ENCODE measurements at places on chromosomes 11 and 22. TPM values are rescaled to one million over a fixed set of nuclear protein-coding genes. Genes with fewer than 3 reads are reported as not detected.

- no peak for DNase-seq
These were observed 260.0 kb upstream of the POU2AF2 start for GRCh38 chr11:110985547-110985946.

DNA sequence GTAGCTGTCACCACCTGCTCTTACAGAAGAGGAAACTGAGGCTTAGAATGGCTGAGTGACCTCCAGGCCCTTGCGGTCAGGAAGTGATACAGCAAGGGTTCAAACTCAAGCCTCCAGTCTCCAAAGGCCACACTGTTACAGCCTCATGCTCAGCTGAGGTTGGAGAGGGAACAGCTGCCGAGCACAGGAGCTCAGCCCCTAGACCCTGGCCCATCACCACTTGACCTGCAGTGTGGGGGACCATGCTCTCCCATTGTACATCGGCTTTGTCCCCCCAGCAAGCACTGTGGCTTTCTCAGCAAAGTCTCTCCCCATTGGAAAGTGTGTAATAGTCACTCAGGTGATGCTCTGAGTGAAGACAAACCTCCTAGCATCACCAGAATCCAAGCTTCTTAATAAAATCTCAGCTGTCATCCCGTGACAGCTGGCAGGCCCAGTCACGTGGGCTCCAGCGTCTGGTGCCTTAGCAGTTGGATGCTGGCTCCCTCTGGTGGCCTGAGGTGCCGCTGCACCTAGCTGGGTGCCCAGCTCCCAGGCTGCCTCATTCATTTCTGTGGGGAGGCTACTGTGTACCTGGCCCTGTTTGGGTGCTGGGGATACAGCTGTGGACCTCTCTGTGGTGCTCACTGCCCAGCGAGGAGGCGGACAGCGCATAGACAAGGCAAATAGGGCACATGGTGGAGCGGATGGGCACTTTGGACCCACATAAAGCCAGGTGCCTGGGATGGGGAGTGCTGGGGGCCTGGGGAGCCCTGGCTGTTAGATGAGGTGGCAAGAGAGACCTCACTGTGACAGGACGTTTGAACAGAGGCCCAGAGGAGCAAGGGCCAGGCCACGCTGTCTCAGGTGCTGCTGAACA lies 19.1 kb upstream of the MYRF start:
- DNase-seq, result peak; percentile 80

DNA sequence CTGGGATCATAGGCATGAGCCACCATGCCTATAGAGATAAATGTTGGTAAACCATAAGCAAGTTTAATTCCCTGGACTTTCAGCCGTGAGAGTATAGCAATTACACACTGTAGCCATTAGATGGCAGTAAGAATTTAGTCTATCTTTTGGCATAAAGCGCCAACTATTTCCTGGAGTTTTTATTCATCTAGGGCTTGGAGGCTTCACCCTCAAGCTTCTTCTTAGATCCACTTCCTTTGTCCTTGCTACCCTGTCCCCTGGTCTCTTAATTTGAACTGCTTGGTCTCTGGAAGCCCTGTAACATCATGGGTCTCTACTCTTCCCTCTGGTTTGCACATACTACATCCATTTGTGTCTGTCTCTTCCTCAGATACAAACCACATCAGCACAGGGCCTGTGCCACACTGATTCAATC lies 38.2 kb downstream of the OR10A6 start:
- DNase-seq, result no peak

- no peak for DNase-seq
These were observed 6.8 kb downstream of the CRYBB1 start for GRCh38 chr22:26610996-26611395.

- DNase-seq, result peak; percentile 91
These were observed 77.3 kb downstream of the SCN3B start for GRCh38 chr11:123577081-123577598.

DNA sequence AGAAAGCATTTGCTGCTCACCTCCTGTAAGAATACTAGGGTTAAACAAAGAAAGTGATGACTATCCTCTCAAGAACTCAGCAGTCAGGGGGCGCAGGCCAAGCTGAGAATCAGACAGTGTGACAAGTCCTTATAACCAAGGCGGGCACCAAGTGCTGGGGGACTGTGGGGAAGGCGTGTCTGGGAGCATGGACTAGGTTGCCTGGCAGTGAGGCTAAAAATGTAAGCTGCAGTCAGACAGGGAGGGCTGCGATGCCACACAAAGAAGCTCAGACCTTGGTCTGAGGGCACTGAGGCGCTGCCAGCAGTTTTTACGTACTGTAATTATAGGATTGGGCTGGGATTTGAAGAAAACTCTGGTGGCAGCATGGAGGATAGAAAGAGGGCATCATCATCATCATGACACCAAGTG lies 73.7 kb downstream of the FLI1 start:
- DNase-seq, result no peak

DNA sequence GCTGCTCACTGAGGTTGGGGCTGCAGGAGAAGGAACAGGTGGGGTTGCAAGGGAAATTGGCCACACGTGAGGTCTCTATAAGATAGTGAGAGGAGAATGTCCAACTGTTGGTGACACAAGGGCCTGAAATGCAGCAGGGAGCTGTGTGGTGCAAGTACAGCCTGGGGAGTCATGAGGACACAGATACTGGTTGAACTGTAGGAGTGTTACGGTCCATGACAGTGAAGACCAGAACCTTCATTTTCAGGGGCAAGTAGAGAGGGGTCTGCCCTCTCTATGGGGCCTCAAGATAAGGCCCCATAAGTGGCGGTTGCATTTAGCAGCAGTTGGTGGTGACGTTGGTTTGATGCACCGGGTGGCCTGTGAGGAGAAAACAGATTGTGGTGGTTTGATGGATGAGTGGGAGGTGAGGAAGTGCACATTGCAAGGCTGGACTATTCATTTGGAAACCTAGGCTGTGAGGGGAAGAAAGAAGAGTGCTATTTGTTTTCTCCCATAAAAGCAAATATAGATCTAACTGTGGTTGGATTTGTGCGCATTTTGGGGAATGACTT lies 39.4 kb downstream of the MICAL2 start:
- no peak for DNase-seq

Gene TCN2
- total RNA-seq, result 59.5 TPM

Gene IRAG1
- 8.7 TPM for total RNA-seq

Gene SYT7
- total RNA-seq, result 9.7 TPM
